ENCODE measurements at places on chromosomes 2 and 18.

GRCh38 chr2:158600155-158600802 lies 143.5 kb downstream of the PKP4 start:
- no peak for DNase-seq

- DNase-seq, result no peak
Observed at GRCh38 chr2:240881913-240882312, 13.3 kb downstream of the AGXT start.

DNA sequence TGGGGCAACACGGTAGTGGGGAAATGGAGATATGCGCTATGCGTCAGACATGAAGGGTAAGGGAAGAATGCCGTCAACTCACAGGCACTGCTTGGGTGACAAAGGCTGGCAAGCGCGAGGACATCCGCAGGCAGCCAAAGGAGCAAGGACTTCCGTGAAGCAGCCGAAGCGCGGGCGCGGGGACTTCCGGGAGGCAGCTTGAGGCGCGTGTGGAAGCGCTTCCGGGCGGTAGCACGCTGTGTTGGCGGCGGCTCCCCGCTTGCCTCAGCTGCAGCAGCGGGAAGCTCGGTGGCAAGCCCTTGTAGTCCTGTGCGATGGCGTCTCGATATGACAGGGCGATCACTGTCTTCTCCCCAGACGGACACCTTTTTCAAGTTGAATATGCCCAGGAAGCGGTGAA lies at the start of gene PSMA8:
Gene PSMA8 (plus strand): TSS at position 218 of the 400 bp plus-strand sequence. CDS start 97 bp downstream, at position 315.
- DNase-seq, result peak; percentile 12

DNA sequence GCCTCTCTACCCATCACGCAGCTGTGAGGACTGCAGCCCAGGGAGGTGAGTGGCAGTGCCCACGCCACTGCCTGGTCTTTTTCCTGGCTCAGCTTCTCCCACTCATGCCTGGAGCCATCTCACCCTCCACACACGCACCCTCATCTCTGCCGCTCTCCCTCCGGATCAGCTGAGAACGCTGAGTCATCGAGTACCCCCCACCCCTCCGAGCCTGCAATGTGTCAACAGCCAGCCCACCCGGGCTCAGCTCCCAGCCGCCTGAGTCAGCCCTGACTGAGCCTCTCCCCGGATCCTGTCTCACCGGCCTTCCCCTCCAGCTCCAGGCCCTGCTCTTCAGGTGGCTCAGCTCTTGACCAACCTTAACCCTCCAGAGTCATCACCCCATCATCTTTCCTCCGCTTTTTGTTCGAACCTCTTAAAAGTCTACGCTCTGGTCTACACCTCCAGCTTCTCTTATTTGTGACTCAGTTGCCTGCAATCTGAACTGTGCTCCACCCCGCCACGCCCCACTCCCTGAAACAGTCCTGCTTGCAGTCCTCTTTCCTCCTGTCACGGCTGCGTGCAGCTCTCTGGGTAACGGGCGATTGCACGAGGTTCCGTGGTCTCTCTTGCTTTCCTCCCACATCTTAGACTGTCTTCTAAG lies 94.4 kb upstream of the ASAP2 start:
- DNase-seq, result no peak

DNA sequence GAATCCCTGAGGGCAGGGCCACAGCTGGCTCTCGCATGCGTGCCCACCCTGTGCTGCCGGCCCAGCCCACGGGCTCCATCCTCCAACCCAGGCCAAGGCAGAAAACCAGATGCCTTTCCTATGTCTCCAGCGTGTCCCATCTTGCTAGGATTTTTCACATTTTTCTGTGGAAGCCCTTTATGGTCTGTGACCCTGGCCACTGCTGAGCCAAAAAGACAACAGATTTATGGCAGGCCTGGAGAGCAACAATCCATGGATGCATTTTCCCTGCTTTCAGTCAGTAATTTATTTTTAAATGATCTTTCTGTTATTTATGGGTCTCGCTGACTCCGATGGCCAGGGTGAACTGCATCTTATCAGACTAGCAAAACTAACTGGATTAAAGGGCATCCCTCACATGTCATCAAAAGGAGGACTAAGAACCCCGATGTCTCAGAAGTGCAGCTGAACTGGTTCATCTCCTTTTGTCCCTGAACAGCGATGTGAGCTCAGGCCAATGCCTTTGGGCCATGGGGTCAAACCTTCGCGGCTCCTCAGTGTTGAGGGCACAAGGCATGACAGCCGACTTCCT lies 346.0 kb downstream of the CYRIA start:
- DNase-seq, result no peak

DNA sequence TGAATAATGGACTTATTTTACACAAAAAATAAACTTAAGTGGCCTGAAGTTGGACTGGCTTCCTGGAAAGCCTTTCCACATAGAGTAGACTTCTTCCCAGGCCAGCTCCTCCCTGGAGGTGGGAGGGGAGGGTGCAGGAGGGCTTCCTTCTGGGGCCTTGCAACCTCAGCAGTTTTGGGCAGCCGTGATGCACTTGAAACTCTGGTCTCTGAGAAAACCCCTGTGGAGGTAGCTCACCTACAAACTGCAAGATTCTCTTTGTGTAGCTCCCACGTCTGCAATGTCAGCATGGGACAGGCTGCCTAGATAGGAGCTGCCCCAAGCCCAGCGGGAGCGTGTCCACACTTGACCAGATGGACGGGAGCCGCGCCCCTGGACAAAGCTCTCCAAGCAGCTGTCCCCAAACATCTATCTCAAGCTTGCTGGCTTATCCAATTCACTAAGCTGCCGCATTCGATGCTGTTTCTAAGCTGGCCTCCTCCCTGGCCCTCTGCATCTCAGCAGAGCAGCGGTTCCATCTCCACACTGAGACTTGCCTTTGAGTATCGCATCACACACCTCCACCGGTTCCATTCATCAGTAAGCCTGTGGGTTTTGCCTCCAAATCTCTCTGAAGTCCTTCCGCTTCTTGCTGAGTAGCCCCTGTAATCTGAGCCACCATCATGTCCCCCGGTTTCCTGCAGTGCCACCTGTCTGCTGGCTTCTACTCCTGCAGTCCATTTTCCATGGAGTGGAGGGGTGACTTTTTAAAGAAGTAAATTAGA lies 1.6 kb upstream of the LPIN1 start:
- DNase-seq, result no peak

DNA sequence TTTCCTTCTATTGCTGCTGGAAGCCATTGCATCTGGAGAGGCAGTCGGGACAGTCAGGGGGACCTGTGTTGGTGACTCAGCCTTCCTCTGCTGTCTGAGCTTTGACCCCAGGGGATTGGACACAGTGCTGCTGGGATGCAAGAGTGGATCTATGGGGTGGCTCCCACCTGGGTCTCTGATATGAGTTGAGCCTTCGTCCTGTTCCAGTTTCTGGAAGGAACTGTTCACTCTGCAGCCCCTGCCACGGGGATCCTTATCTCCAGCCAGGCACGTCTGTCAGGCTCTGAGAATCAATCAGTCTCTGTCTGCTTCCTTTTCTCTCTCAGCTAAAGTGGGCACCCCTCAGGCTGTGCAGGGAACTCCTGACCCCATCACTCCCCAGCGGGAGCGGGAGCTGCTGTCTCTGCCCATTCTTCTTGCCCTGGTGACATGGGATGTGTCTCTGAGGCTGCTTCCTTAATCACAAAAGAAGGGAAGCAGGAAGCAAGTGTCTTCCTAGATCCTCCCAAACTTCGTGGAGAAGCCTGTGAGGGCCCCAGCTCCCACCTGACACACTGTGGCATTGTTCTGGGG lies 51.7 kb downstream of the ARHGAP28 start:
- no peak for DNase-seq

GRCh38 chr18:24659827-24660720 lies 199.6 kb downstream of the HRH4 start:
- DNase-seq, result no peak

DNA sequence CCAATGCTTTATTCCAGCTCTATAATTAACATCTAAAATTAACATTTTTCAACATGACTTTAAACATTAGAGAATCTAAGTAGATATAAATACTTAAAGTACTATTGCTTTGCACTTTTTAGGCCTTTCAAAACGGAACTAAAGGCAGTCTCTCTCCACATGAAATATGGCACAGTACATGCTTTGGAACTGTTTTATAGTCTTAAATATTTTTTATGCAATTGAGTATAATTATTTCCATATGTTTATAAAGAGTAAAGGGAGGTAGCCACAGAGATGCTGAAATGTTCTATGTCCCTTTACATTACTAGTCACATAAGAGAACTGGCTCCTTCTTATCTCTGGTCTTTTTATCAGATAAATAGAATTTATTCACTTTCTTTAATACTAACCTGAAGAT lies 674.0 kb downstream of the PLCL1 start:
- DNase-seq, result no peak

- DNase-seq, result no peak
Observed at GRCh38 chr2:171675810-171676345, 11.4 kb upstream of the DYNC1I2 start.

- DNase-seq, result no peak
Observed at GRCh38 chr2:40353231-40353630, 98.7 kb downstream of the SLC8A1 start.

DNA sequence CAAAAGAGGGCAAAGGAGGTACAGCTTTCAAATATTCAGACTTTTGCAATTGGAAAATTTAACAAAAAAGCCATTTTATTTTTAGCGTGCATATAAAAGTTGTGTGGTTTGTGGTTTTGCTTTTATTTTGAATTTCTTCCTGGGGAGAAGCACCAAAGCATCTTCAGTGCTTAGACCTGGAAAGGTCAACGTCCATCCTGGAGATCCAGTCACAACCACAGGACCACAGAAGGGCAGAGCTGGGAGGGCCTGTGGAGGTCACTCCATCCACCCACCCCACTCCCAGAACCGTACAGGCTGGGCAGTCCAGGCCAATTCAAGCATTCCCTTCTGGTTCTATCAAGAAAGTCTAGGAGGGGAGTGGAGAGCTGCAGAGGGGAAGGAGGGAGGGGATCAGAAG lies 43.8 kb downstream of the MPHOSPH10 start:
- no peak for DNase-seq

GRCh38 chr2:231043796-231044195 lies 6.5 kb downstream of the C2orf72 start:
- no peak for DNase-seq

- DNase-seq, result no peak
Observed at GRCh38 chr2:212294816-212295215, 243.8 kb downstream of the ERBB4 start.

- DNase-seq, result no peak
Observed at GRCh38 chr2:191869781-191870180, 22.9 kb upstream of the CAVIN2 start.

GRCh38 chr18:63099091-63099840 lies 220.3 kb downstream of the BCL2 start:
- DNase-seq, result no peak

- DNase-seq, result no peak
Observed at GRCh38 chr18:51137891-51138290, 59.6 kb downstream of the MEX3C start.

DNA sequence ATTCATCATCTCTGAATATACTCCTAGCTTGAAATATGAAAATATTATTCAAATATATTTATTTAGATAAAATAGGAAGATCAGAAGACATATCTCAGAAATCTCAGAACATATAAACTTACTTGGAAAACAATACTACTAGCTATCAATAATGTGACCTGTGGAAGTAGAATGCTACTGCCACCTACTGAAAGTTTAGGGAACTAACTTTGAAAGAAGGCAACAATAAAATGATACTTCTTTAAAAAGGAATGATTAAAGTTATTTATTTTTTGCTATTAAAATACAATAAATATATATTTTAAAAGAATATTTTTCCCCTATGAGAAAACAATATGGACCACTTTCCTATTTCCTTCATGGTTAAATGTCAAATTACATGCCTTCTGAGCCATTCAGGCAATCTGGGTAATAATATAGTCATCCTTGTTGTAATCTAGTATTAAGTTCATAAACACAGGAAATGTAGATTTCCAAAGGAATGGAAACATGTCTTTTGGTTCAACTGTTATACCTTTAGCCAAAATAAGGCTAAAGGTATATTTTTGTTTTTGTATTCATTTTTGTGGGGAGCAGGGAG lies 26.0 kb downstream of the ACADL start:
- no peak for DNase-seq
